ENCODE measurements at places on chromosomes 2 and 18.

DNA sequence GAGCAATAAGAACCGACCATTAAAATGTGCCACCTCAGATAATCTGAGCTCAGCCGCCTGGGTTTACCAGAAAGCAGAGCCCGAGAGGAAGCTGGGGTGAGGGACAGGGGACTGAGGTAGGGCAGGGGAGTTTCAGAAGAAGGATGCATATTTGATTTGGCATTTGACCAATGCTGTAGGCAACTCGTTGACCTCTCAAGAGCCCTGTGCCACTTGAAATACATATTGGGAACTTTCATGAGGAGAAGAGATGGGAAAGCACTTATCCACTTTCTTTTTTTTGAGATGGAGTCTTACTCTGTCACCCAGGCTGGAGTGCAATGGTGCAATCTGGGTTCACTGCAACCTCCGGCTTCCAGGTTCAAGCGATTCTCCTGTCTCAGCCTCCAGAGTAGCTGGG is 148.4 kb upstream of the SPRED2 start:
- DNase-seq, result no peak

DNA sequence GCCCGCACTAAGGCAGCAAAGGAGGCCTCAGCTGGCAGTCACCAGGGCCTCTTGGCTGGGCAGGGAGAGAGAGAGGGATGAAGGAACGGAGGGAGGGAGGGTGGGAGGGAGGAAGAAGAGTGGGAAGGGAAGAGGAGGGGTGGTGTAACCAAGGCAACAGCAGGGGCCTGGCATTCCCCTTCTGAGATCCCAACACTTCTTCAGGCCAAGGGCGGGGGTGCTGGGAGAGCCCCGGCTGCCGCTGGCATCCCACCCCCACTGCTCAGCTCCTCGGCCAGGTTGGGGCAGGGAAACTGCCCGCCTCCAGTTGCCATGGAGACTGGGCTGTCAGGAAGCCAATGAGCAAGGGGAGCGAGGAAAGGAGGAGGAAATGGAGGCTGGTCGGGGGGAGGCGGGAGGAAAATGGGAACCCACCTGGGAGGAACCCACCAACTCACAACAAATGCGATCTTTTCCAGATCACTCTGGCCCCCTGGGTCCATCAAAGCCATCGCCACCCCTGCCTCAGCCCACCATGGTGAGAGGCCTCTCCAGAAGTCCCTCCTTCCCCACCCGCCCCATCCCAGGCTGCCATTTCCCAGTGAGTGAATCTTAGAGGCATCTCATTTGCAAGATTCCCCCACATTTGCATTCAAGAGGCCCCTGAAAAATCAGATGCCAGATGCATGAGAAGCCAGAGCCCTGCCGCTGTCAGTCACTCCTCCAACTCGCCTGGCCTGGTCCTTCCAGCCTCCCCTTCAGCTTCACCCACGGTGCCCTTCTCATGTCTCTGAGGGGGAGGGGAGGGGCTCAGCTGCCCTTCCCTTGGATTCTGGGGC is 12.4 kb downstream of the SH2D6 start:
- no peak for DNase-seq

- no peak for DNase-seq
Observed at GRCh38 chr2:128452536-128453530, 134.2 kb upstream of the HS6ST1 start.

GRCh38 chr2:161983866-161984265 is 90.1 kb downstream of the DPP4 start:
- DNase-seq, result no peak

DNA sequence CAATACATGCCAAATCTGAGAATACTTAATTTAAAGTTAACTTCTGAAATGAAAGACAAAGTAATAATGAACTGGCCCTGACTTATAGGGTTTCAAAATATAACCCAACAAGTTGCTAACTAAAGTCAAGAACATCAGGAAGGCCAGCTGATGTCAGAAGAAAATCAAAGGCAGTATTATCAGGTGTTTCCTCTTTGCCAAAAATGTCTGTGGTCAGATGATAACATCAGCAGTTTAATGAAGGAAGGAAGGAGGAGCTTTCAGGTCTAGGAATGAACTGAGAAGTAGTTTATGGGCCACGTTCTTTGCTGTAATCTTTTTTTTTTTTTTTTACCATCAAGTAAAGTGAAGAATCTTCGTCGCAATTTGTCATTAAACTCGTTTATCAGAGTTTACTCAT is 40.9 kb downstream of the CDH2 start:
- no peak for DNase-seq

DNA sequence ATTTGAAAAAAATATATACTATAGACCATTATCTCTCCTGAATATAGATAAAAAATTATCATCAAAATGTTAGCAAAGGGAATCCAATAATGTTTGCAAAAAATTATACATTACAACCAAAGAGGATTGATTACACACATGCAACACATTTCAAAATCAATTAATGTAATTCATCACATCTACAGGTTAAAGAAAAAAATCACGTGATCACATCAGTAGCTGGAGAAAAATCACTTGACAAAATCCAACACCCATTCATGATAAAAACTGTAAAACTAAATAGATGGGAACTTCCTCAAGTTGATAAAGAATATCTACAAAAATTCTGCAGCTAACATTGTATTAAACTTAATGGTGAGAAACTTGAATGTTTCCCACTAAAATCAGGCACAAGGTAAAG is 1047.5 kb upstream of the CNTNAP5 start:
- DNase-seq, result no peak

- DNase-seq, result no peak
Observed at GRCh38 chr2:129319422-129319717, 660.1 kb upstream of the RAB6C start.

GRCh38 chr2:203631068-203631757 is 75.2 kb upstream of the CD28 start:
- DNase-seq, result no peak

GRCh38 chr2:101985101-101985792 is 6.5 kb upstream of the IL1R2 start:
- no peak for DNase-seq

Data from activated CD4-positive, alpha-beta T cell treated with anti-CD3 and anti-CD28 coated beads for 48 hours (primary cell).